ENCODE measurements at places on chromosomes 3 and 15.

GRCh38 chr3:152557302-152557999 lies 277.5 kb upstream of the P2RY1 start:
- DNase-seq: no peak

GRCh38 chr15:37536967-37537605 lies 397.4 kb upstream of the TMCO5A start:
- DNase-seq: no peak

GRCh38 chr3:171653701-171654100 lies 156.6 kb downstream of the PLD1 start:
- DNase-seq: no peak

GRCh38 chr15:57562196-57562769 lies 29.4 kb upstream of the MYZAP start:
- no peak for DNase-seq

GRCh38 chr3:49781415-49782199 lies 4.7 kb downstream of the IP6K1 start:
- DNase-seq: no peak

DNA sequence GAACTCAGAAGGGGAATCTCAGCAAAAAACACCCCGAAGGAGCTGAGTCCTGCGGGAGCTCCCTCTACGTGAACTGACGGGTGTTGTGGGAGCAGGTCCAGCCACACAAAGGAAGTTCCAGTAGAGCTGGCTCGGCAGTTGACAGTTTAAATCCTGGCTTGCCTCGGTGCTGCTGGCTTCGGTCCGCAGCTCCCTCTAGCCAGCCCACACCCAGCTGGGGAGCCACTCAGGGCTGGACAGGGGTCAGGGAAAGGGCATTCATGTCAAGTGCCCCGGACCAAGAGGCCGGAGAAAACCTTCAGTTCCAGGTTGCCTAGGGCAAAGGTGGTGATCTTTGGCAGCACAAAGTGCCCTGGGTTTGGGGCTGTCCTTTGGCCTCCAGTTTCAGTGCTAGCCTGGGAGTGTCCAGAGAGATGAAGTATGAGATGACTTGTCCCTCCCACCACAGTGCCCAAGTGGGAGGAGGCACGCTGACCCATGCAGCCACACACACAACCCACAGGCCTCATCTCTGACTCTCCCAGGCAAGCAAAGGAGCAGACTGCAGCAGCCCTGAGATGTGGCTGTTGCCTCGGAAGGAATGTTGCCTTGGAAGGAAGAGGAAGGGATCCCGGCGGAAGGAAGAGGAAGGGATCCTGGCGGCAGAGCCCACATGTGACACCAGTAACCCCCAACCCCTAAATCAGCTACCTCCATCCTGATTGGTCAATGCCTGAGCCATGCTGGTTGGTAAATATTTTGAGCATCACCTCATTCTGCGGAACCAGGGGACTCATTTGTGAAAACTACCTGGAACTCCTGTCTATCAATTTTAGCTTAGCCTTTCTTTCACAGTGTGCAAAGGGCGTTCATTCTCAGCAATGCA lies 13.9 kb upstream of the ANPEP start:
- DNase-seq: peak; percentile 41

GRCh38 chr15:39624806-39625205 lies 43.9 kb downstream of the THBS1 start:
- peak; percentile 67 for DNase-seq

DNA sequence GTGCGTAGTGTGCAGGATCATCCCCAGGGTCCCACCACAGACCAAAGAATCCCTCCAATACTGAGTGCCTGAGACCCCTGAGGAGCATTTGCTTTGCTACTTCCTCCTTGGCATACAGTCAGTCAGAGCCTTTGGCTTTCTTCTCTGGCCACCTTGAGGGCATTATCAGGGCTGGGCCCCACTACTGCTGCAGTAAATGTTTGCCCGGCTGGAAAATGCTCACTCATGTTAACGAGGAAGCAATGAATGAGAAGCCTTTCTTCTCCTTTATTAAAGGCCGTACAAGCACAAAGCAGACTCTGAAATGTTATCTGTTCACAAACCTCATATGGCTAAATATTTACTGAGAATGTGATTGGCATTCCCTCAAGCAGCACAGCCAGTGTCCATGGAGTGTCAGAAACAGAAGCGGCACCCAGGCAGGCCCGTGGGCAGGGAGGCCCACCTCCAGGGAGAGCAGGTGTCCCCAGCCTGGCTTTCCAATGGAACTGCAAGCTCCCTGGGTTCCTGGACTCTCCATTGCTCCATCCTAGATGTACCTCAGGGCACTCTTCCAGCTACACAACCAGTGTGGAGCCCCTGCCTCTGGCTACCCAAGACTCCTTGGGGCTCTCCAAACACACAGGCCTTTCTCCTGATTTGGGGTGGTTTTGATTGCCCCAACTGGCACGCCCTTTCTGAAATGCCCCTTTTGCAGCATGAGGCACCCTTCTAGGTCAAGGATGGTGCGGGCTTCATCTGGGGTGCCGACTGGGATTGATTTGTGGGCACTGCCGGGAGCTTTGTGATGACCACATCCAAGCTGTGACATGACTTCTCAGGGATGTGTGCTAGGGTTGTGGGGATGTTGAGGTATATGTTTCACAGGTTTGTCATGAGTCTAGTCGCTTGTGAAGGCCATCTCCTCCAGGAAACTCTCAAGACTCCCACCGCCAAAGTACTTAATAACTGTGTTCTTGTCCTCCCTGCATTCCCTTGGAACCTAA lies 195.6 kb downstream of the FAM43A start:
- no peak for DNase-seq

GRCh38 chr3:124362455-124362854 lies 367.8 kb upstream of the UMPS start:
- no peak for DNase-seq

DNA sequence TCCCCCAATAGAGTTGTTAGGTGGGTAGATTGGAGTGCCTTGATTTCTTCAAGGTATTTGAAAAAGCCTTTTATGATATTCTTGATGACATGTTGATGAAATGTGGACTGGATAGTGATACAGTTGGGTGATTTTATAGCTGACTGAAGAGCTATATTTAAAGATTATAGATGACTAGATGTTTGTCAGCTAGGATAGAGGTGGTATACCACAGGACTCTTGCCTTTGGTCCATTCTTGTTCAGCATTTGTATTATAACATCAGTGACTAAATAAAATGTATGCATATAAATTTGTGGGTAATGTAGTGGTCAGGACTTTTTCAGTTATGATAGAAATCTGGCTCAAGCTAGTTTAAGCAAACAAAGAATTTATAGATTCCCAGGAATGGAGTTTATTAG lies 143.9 kb downstream of the ZNF609 start:
- no peak for DNase-seq

GRCh38 chr15:91238644-91239425 lies 138.8 kb downstream of the SV2B start:
- DNase-seq: no peak

- DNase-seq: no peak
These were observed 50.3 kb downstream of the MED12L start for GRCh38 chr3:151135541-151136337.

GRCh38 chr3:101988596-101988995 lies 139.3 kb downstream of the NFKBIZ start:
- DNase-seq: no peak

- DNase-seq: no peak
These were observed 783 bp downstream of the ITIH1 start for GRCh38 chr3:52777959-52778805.

- no peak for DNase-seq
These were observed 95.3 kb downstream of the PDZRN3 start for GRCh38 chr3:73529308-73530021.

DNA sequence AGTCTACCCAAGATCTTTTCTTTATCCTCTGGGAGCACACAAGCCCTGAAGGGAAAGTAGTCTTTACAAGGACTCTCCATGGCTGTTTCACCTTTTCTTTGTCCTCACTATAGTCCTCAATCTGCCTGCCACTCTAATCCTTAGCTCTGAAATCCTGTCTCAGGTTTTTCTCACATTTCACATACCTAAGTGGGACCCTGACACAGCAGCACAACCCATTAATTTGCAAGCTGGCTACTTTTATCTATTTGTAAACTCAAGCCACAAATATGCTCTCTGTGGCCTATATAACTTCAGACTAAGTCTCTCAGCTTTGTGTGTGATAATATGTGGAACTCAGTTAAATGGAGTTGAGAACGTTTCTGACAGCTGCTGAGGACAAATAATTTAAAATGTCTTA lies 19.8 kb downstream of the SIN3A start:
- DNase-seq: no peak

DNA sequence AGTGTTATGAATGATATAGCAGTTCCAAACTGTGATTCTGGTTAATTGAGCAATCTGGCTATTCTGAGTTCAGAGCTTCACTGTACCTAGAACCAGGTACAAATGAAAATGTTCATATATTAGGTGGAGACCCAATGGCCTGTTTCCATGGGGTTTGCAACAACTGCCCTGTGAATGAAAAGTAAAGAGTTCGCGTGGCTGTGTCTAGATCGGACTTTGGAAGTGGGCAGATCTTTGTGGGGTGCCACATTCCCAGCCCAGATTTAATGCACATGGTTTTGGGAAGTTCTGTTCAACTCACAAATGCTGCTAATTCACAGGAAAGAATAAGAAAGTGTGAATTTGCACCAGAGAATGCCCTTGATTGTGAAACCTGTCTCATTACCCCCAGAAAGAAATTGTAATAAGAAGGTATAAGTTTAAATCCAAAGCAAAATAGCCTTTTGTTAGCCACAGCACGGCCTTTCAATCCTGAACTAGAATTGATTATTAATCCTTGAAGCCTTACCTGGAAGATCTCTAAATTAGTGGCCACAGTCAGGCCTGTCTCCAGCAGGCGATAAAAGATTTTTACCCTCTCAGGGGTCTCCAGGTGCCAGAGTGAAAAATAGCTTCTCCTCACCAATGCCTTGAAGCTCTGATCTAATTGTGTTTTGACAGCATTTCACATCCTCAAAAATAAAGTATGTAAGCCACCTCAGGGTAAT lies 22.6 kb downstream of the WHAMM start:
- no peak for DNase-seq

DNA sequence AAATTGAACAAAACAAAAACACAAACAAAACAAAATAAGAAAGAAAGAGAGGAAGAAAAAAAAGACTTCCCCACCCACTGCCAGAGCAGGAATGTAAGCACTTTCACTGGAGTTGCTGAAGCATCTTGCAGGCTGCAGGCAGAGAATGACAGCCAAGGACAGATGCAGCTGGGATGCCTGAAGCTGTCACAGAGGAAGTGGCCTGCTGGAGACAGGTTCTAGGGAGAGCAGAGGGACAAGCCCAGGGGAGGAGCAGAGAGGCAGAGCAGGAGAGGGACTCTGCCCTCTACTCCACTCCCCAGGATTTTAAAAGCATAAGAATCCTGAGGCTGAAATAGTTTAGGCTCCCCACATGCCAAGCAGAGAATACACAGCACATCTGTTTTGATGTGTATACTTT lies 326.2 kb downstream of the TUSC7 start:
- no peak for DNase-seq

GRCh38 chr3:155158346-155159037 lies 78.4 kb downstream of the MME start:
- DNase-seq: no peak

DNA sequence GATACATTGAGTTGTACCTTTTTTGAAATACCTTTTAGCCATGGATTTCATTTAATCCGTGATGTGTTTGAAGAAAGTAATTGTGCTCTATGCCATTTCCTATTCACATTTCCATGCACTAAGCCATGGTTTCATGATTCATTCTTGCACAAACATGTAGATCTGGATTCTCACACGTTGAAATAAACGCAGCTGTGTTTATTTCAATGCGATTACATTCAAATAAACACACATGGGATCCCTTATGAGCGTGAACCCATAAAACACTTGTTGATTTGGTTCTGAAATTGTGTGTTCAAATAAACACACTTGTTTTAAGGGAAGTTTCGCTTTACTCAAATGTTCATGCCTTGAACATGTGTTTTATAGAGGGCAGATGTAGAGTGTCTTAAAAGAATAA lies 39.2 kb downstream of the BBX start:
- DNase-seq: no peak

GRCh38 chr15:77021803-77022381 lies 27.0 kb downstream of the PSTPIP1 start:
- DNase-seq: no peak

GRCh38 chr3:27800261-27800660 lies 78.1 kb upstream of the EOMES start:
- DNase-seq: no peak

- no peak for DNase-seq
These were observed 410.5 kb upstream of the CADM2 start for GRCh38 chr3:84547971-84548970.

DNA sequence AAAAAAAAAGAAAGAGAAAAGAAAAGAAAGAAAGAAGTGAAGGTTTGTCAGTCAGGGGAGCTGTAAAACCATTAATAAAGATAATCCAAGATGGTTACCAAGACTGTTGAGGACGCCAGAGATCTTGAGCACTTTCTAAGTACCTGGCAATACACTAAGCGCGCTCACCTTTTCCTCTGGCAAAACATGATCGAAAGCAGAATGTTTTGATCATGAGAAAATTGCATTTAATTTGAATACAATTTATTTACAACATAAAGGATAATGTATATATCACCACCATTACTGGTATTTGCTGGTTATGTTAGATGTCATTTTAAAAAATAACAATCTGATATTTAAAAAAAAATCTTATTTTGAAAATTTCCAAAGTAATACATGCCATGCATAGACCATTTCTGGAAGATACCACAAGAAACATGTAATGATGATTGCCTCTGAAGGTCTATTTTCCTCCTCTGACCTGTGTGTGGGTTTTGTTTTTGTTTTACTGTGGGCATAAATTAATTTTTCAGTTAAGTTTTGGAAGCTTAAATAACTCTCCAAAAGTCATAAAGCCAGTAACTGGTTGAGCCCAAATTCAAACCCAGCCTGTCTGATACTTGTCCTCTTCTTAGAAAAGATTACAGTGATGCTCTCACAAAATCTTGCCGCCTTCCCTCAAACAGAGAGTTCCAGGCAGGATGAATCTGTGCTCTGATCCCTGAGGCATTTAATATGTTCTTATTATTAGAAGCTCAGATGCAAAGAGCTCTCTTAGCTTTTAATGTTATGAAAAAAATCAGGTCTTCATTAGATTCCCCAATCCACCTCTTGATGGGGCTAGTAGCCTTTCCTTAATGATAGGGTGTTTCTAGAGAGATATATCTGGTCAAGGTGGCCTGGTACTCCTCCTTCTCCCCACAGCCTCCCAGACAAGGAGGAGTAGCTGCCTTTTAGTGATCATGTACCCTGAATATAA lies 2.0 kb downstream of the B2M start:
- no peak for DNase-seq

DNA sequence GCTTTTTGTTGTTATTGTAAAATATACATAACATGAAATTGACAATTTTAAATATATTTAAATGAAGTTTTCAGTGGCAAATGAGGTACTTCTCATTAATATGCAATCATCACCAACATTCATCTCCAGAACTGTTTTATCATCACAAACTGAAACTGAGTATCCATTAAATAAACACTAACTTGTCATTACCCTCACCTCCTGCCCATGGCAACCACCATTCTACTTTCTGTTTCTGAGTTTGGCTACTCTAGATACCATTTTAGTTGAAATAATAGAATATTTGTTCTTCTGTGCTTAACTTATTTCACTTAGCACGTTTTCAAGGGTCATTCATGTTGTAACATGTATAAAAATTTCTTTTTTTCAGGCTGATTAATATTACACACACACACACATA lies 834.3 kb downstream of the PLOD2 start:
- no peak for DNase-seq

GRCh38 chr3:168834558-168834957 lies 738.8 kb upstream of the GOLIM4 start:
- DNase-seq: no peak

GRCh38 chr15:25763331-25763751 lies 99.8 kb downstream of the ATP10A start:
- DNase-seq: no peak
